ENCODE measurements at places on chromosomes 2 and 18. TPM values are rescaled to one million over a fixed set of nuclear protein-coding genes. Genes with fewer than 3 reads are reported as not detected.

GRCh38 chr2:197598450-197598849 is 76.9 kb downstream of the RFTN2 start:
- DNase-seq = no peak

DNA sequence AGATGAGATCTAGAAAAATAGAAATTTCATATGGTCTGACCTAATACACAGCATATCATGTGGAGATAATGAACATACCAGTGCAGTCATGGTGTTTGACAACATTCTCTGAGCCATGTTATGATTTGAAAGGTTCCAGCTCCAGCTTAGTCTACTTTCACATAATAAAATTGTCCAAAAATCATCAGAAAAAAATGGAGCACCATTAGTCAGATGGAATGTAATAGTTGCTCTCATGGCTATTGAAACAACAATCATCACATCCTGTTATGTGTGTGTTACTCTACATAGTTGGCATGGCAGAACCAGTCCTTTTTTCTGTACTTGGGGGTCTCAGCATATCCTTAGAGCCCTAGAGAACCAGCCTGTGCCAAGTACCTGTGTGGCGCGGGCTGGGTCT is 678.9 kb upstream of the FANCL start:
- DNase-seq = no peak

DNA sequence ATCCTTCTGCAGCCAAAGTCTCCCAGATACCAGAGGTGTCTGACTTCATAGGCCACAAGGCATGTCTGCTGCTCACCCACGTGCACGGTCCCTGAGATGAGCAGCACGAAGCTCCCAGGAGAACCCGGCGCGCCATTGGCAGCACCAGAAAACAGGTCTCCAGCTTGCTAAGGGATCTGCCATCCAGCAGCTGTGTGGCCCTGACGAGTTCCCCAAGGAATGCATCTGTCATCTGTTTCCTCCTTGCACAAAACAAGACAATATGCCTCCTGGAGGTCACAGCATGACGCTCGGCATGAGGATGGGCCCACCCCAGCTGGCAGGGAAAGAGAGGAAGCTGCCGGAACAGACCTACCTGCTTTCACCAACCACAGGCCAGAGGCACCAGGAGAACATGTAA is 29.2 kb downstream of the HS6ST1 start:
- no peak for DNase-seq

GRCh38 chr2:127155028-127155581 is 48.2 kb upstream of the BIN1 start:
- no peak for DNase-seq

The STARD6 gene
- total RNA-seq = not detected

The CYRIA gene
- 0.02 TPM for total RNA-seq

The ADCYAP1 gene
- total RNA-seq = 0.98 TPM

- no peak for DNase-seq
Measured at GRCh38 chr2:20107352-20107751, 55.9 kb upstream of the LAPTM4A start.

DNA sequence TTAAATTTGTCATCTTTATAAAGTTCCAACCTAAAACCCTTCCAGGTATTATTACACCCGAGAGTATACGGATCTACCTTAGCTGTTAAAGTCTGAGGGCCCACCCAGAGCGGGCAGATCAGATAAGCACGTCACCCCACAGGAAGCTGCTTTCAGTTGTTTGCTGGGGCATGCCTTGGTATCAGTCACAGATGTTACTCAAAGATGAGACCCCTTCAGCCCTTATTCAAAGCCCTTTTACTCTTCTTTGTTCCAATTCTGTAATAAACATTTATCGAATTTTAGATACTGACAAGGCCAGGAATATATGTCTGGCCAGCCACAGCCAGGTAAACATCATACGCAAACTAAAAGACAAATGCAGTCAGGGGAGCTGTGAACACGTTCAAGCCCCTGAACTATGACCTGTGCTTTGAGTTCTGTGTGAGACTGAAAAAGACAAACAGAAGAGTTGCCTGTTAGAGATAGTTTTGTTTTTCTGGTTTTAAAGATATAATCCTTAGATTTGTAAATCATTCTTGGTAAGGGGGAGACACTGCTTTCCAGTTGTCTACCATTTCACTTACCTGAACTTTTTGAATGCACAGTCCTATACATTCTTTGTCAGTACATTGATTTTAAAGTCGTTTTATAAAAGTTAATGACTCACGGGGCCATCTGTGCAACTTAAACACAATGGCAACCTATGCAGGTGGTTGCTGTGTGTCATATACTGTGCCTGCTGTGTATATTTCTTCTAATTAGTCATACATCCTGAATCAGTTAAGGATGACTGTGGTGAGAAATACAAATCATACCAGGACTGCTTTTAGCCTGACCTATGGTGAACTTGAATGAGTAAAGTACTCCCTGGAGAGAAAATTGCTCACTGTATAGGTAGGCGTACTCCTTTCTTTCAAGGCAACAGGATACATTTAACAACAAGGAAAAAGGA is 100.5 kb upstream of the ITPRID2 start:
- DNase-seq = peak; percentile 96

- DNase-seq = peak; percentile 86
Measured at GRCh38 chr18:59323931-59324622, 5.6 kb upstream of the CPLX4 start.

The G6PC2 gene
- not detected for total RNA-seq

GRCh38 chr2:80007777-80008503 is 296.6 kb downstream of the LRRTM1 start:
- DNase-seq = no peak

The FBLN7 gene
- 3.0 TPM for total RNA-seq

The UGT1A10 gene
- not detected for total RNA-seq

The CYS1 gene
- 0.79 TPM for total RNA-seq

The SIX2 gene
- 0.37 TPM for total RNA-seq

DNA sequence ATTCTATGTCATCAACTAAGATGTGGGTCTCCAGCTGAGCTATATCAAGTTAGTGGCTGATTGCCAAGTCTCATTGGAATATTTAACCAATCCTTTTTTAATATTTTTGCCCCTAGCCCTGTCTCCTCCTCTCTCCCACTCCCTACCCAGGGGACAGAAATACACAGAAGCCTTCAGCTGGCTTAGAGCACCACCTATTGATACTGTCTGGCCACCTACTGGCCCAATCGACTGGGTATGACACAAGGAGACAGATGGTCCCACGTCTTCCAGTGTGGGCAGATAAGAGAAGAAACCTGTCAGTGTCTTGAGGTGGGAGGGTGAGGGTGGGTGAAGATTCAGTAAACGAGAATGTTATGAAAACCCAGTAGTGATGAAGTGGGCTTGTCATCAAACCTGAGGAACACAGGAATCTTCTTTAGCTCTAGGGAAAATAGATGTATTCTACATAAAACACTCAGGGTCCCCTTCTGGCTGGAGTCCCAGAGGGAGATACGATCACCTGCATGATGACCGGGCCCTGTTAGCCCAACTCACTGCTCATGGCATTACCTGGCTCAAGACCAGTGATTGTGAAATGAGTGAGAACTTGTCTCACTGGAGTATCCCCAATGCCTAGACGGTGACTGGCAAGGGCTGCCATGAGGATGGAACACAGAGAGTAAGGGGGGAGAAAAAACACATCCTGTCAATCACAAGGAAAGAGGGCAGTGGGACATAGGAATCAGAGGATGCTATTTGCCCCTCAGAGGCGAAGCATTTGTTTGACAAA is 26.7 kb downstream of the POLR1A start:
- peak; percentile 42 for DNase-seq

DNA sequence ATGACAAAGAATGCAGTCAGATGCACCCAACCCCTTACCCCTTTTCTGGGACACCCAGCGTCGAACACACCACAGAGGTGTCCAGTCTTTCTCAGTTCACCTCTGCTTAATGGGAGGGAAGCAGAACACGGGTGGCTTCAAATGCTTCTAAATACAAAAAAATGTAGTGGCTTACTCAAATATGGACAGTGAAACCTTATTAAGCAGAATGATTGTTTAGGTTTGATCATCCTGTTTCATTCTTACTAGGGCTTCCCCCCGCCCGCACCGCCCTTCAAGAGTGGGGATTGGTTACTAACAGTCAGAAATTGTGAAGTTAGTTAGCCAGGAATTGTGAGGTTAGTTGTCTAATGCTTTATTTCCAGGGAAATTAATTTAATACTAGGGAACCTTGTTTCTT is 21.6 kb downstream of the ATG16L1 start:
- no peak for DNase-seq

- no peak for DNase-seq
Measured at GRCh38 chr2:68193144-68193543, 35.5 kb downstream of the PNO1 start.

The SCN1A gene
- total RNA-seq = not detected

GRCh38 chr2:217467331-217467730 is 535.5 kb downstream of the TNS1 start:
- no peak for DNase-seq

GRCh38 chr2:159399716-159400415 is 113.4 kb upstream of the WDSUB1 start:
- peak; percentile 88 for DNase-seq

DNA sequence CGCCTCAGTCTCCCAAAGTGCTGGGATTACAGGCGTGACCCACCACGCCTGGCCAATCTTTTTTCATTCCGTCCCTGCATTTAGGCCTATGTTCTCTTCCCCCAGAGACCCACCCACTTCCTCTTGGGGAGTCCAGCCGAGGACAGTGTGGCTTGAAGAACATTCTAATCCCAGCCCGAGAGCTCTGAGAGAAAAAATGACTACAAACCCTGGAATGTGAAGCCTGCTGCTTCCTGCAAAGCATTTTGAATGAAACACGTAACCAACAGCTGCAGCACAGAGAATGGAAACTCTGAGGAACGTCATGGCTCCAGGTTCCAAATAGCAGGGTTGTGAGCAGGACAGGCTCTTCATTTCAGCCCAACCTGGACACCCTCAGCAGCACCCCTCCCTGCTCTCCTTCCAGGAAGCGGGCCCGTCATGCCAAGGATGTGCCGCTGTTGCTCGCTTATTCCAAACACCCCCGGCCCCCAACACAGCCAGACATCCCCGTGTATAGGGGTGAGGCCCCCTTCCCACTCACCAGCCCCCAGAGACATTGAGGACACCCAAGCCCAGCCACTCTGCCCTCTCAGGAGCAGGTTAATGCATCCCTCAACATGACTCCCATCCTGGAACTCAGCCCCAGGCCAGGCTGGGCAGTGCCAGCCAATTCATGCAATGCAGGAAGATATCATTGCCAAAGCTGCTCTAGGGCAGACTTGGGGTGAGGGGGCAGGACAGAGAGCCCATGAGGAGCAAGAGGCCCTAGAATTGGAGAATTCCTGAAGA is 139.8 kb downstream of the ZFP36L2 start:
- DNase-seq = peak; percentile 99

GRCh38 chr2:208384637-208385036 is 22.0 kb upstream of the PTH2R start:
- DNase-seq = no peak

The REG1B gene
- total RNA-seq = not detected

The CPO gene
- not detected for total RNA-seq

GRCh38 chr2:10659898-10660568 is 29.7 kb downstream of the NOL10 start:
- DNase-seq = peak; percentile 89

- DNase-seq = peak; percentile 10
Measured at GRCh38 chr18:69954719-69955480, 7.2 kb upstream of the CD226 start.

DNA sequence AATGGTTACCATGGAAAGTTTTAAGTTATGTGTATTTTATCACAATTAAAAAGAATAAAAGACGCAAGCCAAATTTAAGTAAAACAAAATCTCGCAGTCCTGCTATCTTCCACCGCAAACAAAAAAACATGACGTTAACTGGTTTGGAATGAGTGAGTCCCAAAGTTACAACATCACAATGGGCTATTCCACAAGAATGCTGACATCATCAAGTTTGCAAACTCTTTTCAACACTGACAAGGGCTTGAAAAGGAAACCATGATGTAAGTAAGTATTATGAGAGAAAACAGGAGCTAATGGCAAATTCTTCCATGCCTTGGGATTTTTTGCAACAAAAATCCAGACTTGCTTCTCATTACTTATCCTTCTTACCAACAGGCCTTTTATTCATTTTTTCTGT is 31.1 kb downstream of the SIGLEC15 start:
- no peak for DNase-seq

DNA sequence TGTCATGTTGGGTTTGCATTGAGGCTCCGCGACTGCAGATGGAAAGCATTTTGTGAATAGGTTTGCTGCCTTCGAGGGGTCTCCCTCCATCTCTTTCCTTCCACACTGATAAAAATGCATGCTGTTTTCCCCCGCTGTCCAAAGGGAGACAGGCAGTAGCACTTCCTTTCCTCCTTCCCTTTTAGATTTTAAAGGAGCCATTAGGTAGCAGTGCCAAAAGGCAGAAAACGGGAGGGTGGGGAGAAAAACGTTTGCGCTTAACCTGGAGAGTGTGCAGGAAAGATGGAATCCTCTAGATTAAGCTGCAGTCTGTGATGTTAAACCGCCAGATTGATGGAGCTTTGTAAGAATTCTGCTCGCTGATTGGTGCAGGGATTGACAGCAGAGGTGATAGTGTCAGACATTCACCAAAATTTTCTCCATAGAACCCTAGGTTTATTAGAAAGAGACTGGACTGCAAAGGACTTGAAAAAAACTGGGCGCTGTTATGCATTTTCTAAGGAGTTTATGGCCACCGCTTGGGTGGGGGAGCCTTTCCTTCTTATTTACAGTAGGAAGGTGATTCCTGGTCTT is 688 bp downstream of the MAPRE2 start:
- DNase-seq = peak; percentile 51

The CCDC141 gene
- total RNA-seq = not detected
